ENCODE measurements at places on chromosomes 11 and 22.

GRCh38 chr11:124415356-124415923, 9.2 kb downstream of the OR8B4 start:
- peak; percentile 26 for DNase-seq

- DNase-seq: no peak
These were observed 98.9 kb downstream of the ARHGAP20 start for GRCh38 chr11:110613197-110613918.

- DNase-seq: no peak
These were observed 2.6 kb upstream of the NPTXR start for GRCh38 chr22:38846412-38846811.

GRCh38 chr11:108398439-108398838, 68.9 kb downstream of the C11orf65 start:
- DNase-seq: no peak

GRCh38 chr11:79404325-79404724, 36.5 kb downstream of the TENM4 start:
- DNase-seq: peak; percentile 50

GRCh38 chr11:102807921-102808320, 10.0 kb upstream of the MMP1 start:
- DNase-seq: no peak

GRCh38 chr11:123072332-123072761, 10.4 kb upstream of the HSPA8 start:
- no peak for DNase-seq

GRCh38 chr11:2704896-2705606, 5.3 kb upstream of the KCNQ1OT1 start:
- no peak for DNase-seq

- DNase-seq: no peak
These were observed 10.4 kb upstream of the MPEG1 start for GRCh38 chr11:59223177-59223576.

GRCh38 chr22:31284281-31285155, 7.8 kb downstream of the PIK3IP1 start:
- DNase-seq: no peak

DNA sequence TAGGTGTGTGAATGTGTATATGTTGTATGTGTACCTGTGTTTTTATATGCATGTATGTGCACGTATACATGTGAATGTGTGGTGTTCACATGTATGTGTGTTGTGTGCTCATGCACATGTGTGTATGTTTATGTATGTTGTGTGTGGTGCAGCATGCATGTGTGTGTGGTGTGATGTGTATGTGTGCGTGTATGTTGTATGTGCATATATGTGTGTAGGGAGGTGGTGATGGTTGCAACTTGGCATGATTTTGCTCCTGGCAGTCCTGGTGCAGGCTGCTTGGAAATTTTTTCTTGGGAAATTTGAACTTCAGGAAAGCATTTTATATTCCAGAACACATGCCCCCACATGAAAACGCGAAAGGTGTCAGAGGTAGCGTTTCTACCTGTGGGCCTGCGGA, 1177.8 kb downstream of the TBC1D22A start:
- no peak for DNase-seq

GRCh38 chr11:74072721-74073120, 63.8 kb upstream of the UCP3 start:
- DNase-seq: no peak

- DNase-seq: no peak
These were observed 37.2 kb upstream of the TH start for GRCh38 chr11:2208691-2209369.

GRCh38 chr11:46491661-46492330, 100.2 kb upstream of the CHRM4 start:
- DNase-seq: no peak

DNA sequence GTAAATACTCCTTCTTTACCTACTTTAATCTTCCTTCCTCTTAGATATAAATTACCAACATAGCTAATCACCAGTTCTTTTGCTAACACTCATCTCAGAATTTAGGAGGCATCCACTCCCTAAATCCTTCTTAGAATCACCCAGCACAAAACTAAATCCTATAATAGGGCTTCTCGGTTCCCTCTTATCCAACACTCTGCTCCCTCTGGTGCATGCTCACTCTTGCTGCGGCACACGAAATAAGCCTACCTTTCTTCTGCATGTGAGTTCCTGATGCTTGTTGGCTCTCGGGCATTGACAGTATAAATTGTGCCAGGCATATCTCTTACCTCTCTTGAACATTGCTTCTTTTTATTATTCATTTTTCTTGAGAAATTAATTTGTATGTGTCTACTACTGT, 61.0 kb downstream of the OR5AK2 start:
- DNase-seq: no peak

DNA sequence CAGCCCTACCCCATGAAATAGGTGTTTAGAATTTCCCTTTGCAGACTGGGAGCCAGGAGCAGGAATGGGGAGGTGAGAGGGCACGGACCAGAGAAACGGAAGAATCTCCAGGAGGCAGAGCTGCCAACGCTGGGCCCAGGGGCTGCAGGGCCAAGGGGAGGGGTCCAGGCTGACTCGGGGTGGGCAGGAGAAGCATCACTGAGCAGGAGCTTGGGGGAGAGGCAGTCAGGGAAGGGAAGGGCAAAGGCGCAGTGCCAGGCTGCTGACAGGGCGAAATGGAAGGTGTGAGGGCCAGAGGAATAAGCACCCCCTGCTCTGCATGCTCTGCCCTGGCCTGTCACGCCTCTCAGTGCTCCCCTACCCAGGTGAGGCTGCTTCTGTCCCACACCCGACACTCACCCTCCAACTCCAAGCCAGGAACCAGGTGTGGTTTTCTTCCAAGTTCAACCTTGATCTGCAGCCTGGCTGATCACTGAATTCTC, 14.5 kb downstream of the LRRC32 start:
- DNase-seq: no peak

DNA sequence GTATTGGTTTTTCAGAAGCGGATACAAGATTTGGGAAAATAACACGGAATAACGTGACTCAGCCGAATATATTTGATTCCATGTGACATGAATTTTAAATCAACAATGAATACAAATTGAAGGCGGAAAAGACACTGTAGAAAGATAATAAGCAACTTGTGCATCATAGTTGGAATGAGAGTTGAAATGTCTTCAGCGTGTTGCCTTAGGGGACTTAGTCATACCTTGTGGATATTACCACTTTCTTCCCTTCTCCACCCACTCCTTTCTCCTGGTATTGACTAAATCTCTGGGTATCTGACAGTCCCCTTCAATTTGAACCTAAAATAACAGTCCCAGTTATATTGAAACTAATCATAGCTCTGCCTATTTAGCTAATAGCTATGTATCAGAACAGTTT, 2373.1 kb upstream of the RAG2 start:
- DNase-seq: no peak

DNA sequence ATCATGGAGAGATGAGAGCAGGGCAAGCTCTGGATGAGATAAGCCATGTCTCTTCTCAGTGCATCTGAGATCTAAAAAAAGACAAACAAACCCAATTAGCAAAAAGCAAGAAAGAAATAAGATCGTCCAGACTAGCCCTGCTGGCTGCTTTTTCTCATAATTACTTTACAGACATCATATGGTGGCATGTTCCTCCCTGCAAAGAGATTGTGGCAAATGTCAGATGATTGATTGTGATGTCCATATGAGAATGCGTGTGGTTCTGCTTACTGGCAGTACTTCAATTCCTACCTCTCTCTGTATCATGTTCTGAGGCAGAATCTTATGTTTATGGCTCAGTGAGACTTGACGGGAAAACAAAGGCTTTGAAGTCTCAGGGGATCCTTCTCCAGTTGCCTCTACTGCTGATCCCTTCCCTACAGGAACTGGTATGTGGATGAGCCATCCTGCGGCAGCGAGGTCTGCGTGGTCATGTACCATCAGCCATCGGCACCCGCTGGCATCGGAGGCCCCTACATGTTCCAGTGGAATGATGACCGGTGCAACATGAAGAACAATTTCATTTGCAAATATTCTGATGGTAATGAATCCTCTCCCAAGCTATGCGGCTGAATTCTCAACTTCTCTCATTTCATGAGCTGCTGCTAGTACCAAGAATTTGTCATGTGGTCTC, 8.8 kb downstream of the LAYN start:
- no peak for DNase-seq

DNA sequence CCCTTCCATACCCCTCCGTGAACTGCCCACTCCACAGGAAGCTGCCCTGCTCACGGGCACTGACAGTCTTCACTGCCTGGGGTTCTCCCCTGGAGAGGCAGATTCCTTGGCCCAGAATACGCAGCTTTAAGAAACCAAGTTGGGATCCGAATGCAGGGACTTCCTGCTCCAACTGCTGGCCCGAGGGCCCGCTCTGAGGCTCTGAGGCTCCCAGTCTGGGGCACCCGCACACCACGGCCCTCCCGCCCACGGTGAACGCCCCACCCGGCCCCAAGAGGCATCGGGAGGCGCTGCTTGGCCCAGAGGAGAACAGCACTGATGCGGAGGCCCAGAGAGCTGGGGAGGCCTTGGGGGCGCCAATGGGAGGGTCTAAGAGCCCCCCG, 42.3 kb downstream of the IGF2 start:
- DNase-seq: no peak

DNA sequence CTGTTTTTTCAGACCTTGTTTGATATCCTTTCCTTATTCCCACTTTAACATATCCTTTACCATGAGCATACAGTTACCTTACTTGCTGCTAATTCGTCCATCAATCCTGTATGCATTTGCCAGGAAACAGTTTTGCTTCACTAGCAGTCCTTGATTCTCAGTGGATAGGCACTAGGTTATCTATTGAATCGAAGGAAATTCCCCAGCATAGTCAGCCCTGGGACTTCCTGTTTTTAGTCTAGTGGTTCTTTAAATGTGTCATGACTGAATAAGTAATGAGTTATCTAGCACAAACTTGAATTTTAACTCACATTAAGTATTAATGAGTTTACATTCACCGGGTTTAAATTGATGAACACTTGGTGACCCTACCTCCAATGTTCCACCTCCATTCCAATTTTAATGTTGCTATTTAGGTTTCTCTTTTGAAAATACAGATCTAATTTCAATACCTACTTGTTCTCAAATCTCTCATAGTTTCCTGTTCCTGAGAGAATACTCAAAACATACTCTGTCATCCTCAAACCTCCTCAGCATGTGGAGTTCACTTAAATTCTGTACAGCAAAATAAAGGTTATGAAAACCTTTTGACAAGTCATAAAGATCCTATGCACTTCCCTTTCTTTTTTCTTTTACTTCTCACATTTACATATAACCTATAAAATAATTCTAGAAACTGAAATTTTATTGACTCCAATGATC, 1375.1 kb upstream of the TENM4 start:
- DNase-seq: peak; percentile 18

DNA sequence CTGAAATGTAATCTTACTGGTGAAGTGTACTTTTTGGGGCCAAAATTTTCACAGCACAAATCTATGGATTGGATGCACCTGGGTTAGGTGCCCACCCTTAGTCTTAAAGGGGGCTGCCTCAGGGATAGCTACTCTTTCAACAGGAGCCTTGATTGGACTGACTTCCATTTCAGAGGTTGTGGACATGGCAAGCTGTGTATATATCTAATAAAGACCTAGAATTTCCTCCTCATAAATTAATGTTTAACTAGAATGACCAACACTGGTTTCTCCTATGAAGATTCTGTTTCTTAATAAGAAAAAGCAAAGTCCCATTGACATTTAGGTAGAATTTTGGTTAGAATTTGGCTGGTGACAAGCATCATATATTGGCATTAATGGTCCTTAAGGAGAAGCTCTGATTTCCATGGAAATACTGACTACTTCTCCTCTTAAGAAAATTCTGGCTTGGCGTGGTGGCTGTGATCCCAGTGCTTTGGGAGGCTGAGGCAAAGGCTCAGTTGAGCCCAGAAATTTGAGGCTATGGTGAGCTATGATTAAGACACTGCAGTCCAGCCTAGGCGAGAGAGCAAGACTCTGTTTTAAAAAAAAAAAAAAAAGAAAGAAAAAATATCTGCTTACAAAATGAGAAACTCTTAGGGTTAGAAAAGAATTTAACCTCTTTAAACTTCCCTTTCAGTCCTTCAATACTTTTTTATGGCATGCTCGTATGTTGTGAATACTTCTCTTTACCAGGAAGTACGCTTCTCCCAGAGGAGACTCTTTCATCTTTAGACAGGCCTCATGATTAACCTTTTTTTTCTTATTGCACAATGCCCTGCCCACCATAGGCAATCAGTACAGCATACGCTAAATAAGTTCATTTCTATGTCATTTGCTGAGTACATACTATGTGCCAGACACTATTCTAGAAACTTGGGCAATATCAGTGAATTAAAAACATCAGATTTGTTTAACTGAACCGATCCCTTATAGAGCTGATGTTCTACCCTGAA, 77.2 kb downstream of the PRR5L start:
- peak; percentile 32 for DNase-seq

DNA sequence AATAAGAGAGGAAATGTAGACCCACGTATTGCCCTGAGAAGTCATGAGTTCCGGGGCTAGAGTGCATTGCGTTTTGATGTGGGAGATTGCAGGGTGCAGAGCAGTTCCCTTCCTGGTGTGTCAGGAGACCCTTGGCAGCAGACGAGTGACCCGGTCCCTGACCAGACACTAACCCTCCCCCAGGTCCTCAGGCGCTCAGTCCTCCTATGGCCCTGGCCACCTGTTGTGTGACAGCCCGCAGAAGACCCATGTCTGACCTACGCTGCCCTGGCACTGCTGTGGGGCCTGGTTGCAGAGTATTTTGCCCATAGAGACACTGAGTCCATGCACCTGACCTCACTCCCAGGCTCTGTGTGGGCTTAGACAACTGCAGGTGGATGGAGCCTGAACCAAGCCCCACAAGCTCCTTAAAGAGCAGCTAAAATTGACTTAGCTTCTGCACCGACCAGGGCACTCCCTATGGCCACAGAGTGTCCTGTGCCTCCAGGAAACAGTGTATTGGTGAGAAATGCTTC, 833.8 kb downstream of the TBC1D22A start:
- no peak for DNase-seq

DNA sequence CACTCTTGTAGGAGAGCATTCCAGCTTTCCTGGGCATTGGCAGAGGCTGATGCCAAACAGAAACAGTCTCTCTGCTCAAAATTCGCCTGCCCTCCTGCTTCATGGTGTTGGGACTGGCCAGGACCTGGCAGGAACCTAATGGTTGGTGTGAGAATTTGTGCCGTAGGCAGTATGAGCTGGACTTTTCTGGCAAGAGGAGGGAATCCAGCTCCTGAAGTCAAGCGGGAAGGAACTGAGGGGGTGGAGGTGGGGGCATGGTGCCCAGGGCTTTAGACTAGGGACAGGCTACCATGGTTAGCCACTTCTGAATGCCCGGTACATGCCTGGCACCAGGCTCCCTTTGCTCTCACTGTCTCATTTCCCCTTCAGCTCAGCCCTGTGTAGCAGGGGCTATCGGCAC, 6.9 kb upstream of the TOMM22 start:
- DNase-seq: no peak

DNA sequence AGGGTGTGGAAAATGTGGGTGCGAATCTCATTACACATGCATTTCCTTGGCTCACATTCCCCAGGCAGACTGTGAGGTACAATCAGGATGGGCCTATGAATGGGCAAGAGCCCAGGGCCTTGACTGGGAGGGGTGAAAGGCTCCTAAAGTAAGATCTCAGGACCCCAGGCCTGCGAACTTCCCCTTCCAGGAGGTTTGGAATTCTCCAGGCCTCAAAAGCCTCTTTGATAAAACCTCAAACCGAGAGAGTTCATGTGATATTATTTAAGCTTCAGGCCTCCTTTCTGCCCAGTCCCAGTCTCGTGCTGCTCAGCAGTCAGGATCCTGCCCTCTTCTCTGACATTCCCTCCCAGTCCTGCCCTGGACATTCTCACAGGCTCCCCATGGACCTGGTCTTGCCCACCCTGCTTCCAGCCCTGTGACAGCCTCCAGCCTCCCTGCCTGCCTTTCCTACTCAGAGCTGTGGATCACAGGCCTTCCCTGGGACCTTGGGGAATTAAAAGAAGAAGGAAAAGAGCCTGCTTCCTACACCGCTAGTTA, 37.3 kb upstream of the TEAD1 start:
- DNase-seq: no peak

All from KBM-7 (cell line).